Stimulated activated CD4-positive, alpha-beta T cell treated with anti-CD3 and anti-CD28 coated beads, TNF-alpha, amount 100 ng/mL, for 4 hours (primary cell): ENCODE measurements at places on chromosomes 4 and X.

DNA sequence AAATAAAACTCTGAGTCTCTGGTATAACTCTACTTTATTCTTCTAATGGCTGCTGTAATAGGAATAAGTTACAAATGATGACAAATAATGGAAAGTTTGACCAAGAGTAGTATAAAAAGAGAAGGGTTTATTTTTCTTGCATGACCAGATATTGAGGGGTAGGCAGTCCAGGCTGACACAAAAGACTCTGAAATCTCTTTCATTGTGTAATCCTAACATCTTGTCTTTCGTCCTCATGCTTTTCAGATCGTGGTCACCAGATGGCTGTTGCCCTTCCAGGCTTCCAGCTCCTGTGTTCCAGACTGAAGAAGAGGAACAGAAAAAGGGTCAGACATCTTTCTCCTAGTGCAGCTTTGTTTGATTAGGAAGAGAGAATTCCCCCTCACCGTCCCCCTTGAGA lies 176.9 kb upstream of the GK2 start:
- no peak for DNase-seq

- no peak for DNase-seq
These were observed 153.3 kb upstream of the TBL1X start for GRCh38 chrX:9311421-9312160.

- no peak for DNase-seq
These were observed 4.9 kb downstream of the HUWE1 start for GRCh38 chrX:53681661-53682060.

DNA sequence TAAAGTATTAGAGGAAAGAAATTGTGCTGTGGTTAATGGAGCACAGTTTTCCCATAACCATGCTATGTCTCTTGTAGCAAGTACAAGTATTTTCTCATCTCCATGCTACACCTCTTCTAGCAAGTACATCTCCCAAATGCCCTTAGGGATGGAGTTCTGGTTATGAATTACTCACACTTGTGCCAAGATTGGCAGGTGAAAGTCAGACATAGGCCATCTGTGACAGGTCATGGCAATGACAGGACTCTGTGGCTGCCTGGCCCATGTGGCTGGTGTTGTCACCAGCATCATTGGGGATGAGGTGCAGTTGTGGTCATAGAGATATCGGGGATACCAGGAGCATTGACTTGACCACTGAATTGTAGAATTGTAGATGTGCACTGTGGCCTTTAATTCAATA lies 310.2 kb downstream of the FAT4 start:
- no peak for DNase-seq

DNA sequence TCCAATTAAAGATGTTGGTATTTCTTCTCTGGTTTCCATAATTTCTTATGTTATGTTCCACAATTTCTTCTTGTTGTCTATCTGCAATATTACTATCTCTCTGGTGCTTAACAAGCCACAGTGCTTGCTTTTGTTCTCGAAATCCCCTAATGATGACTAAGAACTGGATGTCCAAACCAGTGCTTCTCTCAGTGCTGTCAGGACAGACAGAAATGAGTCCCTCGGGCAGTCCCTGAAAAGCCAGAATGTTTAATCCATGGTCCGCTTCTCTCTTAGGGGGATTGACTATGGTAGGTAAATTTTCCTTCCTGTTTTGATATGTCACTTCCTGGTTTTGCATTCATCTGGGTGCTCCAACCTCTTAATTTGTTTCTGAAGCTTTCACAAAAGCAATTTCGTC lies 321.6 kb upstream of the PCDH10 start:
- DNase-seq = no peak

DNA sequence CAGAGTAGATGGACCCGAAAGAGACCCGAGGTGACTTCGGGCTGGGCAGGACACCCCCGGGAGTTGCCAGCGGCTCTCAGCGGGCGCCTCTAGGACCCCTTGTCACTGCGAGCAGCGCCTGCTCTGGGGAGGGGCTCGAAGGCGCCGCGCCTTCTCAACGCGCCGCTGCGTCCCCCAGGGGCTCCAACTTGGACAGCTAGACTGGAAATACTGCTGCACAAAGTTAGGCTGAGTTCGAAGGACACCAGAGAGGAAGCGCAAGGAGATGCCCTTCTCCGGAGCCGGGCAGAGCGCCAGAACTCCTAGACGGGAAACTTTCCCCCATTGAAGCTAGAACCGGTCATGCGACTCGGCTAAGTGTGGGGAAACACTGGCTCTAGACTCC lies 493 bp upstream of the KCNIP4 start:
- no peak for DNase-seq

- no peak for DNase-seq
These were observed 148.4 kb downstream of the ASMT start for GRCh38 chrX:1763294-1763693.

GRCh38 chr4:86972997-86973396 lies 38.2 kb downstream of the AFF1 start:
- DNase-seq = no peak

DNA sequence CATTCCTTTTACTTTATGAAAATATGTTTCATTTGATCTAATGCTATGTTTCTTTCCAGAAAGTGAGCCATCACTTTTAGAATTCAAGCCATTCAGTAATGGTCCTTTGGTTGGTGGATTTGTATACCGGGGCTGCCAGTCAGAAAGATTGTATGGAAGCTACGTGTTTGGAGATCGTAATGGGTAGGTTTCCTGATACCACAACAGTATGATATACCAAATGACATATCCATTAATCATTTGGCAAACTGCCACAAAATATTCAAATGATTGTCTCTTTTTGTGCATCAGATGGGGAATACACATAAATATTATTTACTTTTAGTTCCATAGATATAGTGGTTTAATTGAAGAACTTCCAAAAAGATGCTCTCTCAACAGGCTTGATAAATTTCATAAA lies 68.2 kb downstream of the HHIP start:
- DNase-seq = no peak

GRCh38 chrX:100931218-100931924 lies 2.7 kb upstream of the XKRX start:
- no peak for DNase-seq

GRCh38 chrX:92224406-92224805 lies 445.2 kb downstream of the PCDH11X start:
- DNase-seq = no peak

- no peak for DNase-seq
These were observed 124.5 kb downstream of the ATXN3L start for GRCh38 chrX:13195340-13195739.

DNA sequence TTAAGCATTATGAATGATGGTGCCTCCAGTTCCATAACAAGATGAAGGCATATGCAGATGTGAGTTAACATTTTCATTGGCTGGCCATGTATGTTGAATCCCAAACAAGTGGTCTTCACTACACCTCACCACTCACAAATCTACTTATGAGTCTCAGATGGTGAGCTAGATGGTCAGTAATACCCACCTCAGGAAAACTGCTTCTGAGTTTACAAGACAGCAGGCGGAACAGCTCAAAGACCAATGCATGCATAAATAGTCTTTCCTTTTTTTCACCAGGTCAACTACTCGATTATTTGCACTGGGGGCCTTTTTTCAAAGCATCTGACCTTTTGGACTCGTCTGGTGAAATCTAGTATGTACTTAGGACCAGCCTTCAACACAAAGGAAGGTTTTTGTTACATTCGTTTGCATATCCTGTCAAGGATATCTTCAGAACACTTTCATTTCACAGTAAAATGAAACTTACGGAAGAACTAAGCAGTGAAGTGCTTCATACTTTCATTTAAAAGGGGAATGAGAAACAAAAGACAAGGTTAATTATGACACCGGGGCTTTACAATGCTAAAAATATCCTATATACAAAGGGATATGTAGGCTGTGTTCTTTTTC lies 23.1 kb upstream of the TLR7 start:
- no peak for DNase-seq

GRCh38 chr4:122781486-122781885 lies 45.1 kb upstream of the FGF2 start:
- no peak for DNase-seq

GRCh38 chr4:182143822-182144625 lies 99.2 kb upstream of the TENM3 start:
- no peak for DNase-seq

DNA sequence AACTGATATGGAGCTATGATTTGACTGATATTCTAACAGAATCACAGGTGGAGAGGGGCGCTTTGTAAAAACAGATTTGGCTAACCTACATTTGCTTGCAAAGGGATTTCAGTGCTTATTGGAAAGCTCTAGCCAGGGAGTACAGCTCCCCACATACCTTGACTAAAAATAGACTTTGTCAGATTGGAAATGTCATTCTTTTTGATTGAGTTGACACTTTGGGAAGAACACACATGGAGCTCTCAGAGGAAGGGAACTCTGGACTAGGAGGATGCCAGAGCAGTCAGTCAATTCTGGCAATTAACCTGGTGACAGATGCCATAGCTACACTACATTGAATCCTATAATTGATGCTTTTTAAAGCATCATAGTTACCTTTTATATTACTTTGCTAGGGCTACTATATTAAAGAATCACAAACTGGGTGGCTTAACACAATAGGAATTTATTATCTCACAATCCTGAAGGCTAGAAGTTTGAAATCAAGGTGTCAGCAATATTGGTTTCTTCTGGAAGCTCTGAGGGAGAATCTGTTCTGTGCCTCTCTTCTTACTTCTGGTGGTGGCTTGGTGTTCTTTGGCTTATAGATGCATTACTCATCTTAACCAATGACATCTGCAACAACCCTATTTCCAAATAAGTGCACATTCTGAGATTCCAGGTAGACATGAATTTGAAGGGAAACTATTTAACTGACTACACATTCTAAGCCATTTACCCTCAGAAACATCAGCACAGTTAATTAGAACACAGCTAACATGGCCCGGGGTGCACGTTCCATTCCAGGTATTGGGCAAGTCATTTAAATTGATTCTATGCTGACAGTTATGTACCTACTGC lies 8.4 kb upstream of the HERC3 start:
- no peak for DNase-seq

GRCh38 chr4:78058591-78059523 lies 1.7 kb downstream of the FRAS1 start:
- DNase-seq = no peak

DNA sequence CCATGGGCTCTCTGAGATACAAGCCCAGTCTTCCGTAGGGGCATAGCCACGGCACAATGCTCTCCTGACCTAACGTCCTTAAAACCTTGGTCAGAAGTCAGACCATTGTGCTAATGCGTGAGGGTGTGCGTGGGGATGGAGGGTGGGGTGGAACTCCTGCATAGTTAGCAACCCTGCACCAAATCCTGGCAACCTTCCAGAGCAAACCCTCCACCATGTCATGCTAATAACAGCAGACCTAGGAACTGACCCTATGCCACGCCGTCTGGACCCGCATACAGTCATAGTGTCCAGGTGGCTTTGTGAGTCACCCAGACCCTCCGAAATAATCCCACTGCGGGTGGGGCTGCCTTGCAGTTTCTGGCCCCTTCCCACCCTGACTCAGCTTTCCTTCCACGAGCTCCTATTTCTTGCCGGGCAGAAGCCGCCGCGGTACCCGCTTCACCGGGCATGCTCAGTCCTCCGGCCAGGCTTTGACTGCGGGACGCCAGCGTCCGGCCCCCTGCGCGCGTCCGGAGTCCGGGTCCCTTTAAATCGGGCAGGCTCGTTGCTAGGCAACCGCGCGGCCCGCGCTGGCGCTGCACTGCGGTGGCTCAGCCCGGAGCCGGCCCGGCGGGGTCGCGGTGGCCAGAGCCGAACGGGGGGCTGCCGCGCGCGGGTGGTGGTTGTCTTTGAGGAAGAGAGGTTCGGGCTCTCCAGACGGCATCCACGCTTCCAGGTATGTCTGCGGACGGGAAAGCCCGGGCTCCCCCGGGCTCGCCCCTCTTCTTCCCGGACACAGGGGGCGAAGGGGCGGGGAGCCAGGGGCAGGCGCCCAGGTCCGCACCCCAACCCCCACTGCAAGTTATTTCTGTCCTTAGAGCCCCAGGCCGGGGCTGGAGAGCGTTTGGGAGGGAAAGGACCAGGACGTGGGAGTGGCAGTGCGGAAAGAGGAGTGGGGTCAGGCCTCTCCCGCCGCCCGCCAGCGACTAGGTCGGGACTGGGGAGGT lies at the start of gene CCDC160:
Gene CCDC160, plus strand, starts transcription at position 557 of the 989 bp plus-strand sequence. CDS start 7,619 bp downstream, outside the sequence.
- no peak for DNase-seq

GRCh38 chr4:77147079-77147782 lies 9.8 kb upstream of the CCNG2 start:
- no peak for DNase-seq

DNA sequence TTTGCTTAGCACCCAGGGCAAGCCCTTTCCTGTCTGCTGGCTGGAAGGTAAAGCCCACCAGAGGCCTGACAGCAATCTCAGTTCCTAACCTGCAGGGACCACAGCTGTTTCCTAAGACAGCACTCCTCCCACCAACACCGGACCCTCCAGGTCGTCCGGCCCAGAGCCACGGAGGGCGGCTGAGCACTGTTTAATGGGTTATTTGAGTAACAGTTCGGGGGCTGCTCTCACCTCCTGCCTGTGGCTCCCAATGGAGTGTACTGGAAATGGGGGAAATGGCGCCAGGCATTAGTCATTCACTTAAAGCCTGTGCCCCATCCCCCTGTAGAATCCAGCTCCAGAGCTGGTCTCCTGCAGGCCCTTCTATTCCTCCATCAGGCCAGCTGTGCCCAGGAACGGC lies 81.6 kb upstream of the ADRA2C start:
- no peak for DNase-seq

DNA sequence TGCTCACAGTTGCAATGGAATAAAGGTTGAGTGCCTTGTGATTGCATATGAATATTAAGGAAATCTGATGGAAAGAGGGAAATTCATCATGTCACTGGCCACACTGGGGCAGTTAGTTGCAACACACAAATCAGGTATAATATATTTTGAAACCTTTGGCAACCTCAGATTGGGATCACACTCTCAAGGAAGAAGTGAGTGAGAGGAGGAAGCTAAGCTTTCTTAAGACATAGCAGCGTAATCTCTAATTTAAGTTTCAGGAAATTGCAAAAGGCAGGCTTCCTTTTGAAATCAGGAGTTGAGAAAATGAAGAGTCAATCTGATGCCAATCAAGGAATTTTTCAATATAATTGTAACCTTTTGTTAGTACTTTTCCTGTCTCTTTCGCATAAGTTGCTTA lies 12.3 kb upstream of the CLTRN start:
- no peak for DNase-seq

- DNase-seq = no peak
These were observed 107.2 kb upstream of the NALF2 start for GRCh38 chrX:69396916-69397315.

DNA sequence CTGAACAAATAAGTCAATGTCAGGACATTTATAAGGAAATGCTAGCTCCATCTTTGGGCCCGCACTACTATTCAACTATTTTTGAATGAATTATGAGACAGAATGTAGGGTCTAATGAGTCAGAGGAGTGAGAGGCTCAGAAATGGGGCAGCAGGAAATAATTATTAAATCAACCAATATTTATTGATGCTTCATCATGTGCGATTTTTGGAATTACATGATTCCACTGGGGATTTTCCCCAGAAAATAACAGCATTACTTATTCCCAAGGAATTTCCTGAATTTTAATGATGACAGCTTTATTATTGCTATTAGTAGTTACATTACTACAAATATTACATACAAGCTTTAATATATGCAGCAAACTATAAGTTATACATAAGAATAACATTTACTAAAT lies 49.3 kb upstream of the PHF8 start:
- no peak for DNase-seq

GRCh38 chrX:15310117-15310516 lies 5.3 kb downstream of the ASB11 start:
- DNase-seq = no peak

- DNase-seq = no peak
These were observed 107.0 kb downstream of the AGTR2 start for GRCh38 chrX:116277351-116278225.
